Stimulated activated CD8-positive, alpha-beta memory T cell treated with anti-CD3 and anti-CD28 coated beads, Interleukin-7, amount 100 ng/mL, for 1 hour (primary cell): ENCODE measurements at places on chromosomes 13 and 19.

DNA sequence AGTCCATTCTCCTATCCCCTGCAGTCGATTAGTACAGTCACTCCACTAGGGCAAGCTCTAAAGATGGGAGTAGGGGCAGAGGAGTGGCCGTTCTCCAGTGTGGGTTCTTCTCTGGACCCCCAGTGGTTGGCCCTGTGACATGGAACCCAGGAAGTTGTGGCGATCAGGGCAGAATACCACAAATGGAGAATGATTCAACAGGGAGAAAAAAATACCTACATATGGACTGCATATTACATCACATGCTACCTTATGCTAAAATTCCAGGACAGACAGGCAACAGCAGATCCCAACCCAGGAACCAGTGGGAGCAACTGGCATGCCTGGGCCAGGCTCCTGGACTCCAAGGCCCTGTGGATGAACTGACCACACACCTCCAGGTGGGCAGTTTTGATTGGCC lies 20.4 kb downstream of the POU2F2 start:
- no peak for DNase-seq

DNA sequence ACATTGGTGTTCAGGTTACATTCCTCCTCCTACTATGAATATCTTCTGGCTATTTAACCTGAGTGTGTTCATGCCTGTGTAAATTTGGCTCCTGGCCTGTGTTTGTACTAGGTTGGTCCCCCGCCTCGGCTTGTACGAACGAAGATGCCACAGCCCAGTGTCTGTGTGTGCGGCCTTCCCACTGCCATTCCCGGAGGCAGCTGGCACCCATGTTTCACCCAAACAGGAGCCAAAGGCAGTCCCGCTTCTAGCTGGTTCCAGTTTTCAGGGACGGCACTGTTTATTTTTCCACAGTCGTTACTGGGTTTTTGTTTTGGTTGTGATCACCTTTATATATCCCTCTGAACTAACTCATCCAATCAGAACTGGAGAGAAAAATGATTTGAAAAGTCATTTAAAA lies 102.5 kb upstream of the ZNF536 start:
- DNase-seq, result no peak

GRCh38 chr13:102903659-102904407 lies 58.0 kb downstream of the ERCC5 start:
- DNase-seq, result no peak

DNA sequence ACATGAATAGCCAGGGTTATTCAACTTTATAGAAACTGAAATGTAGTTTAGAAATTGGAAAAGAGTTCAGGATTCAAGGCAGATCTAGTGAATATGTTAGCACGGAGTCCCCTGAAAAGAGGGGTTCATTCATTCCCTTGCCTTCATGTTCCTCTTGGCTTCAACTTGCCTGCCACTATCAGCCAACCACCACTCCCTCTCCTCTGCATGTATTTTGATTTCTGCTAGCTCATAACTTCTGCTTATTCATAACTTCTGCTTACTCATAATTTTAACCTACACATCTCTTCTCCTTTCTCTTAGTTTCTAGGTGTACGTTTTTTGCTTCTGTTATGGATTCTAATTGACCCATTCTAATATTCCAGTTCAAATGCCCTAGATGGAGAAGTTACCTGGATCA lies 5.5 kb upstream of the SERTM1 start:
- no peak for DNase-seq

DNA sequence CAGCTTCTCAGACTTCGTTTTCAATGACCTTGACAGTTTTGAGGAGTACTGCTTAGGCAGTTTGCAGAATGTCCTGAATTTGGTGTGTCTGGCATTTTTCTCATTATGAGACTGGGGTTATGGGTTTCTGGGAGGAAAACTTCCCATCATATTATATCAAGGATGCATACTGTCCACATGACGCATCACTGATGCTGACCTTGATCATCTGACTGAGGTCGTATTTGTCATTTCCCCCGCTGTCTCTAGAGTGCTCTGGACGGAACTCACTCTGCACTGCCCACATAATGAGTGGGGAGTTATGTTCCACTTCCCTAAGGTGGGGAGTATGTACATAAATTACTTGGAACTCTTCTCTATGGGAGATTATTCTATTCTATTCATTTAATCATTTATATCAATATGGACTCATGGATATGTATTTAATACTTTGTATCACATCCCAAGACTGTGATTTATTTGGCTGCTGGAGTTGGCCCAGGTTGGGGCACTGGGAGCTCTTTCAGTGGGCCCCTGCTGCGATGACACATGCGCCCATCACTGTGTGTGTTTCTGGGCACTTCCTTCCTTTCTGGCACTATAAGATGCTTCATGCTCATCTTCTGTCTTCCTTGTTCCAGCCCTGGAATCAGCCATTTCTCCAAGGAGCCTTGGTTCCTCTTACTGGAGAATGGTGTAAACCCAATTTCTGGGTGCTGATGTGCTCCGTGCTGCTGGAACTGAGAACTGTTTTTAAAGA lies 138.6 kb downstream of the MIPEP start:
- no peak for DNase-seq

- no peak for DNase-seq
Measured at GRCh38 chr19:39679791-39680168, 24.1 kb downstream of the LGALS16 start.

GRCh38 chr19:5204212-5204611 lies 136.4 kb downstream of the PTPRS start:
- no peak for DNase-seq
